Dermis blood vessel endothelial cell (primary cell): ENCODE measurements at places on chromosomes 5 and 9. TPM values are rescaled to one million over a fixed set of nuclear protein-coding genes. Genes with fewer than 3 reads are reported as not detected.

HAVCR1 gene
- total RNA-seq, result 0.28 and 1.0 TPM in 2 replicates

CRB2 gene
- not detected in 2 replicates for total RNA-seq

ANGPTL2 gene
- 12.3 and 14.9 TPM in 2 replicates for total RNA-seq

GLDC gene
- total RNA-seq, result 3.2 and 10.0 TPM in 2 replicates

RAD50 gene
- 12.6 and 22.0 TPM in 2 replicates for total RNA-seq

RALGDS gene
- total RNA-seq, result 68.7 and 68.9 TPM in 2 replicates

FOXI1 gene
- not detected in 2 replicates for total RNA-seq

GABRA1 gene
- total RNA-seq, result not detected in 2 replicates
